GM23248 (cell line): ENCODE measurements at places on chromosomes 13 and 19. TPM values are rescaled to one million over a fixed set of nuclear protein-coding genes. Genes with fewer than 3 reads are reported as not detected.

- H3K4me1 ChIP-seq, result no peaks in the 10 kb centered on the region
- no peaks in the 10 kb centered on the region for H3K36me3 ChIP-seq
- no peak overlapping the region for H3K27ac ChIP-seq
Measured at GRCh38 chr19:34165295-34165738, 7.0 kb upstream of the LSM14A start.

MYBPC2 gene
- not detected in 2 replicates for polyA plus RNA-seq

DNA sequence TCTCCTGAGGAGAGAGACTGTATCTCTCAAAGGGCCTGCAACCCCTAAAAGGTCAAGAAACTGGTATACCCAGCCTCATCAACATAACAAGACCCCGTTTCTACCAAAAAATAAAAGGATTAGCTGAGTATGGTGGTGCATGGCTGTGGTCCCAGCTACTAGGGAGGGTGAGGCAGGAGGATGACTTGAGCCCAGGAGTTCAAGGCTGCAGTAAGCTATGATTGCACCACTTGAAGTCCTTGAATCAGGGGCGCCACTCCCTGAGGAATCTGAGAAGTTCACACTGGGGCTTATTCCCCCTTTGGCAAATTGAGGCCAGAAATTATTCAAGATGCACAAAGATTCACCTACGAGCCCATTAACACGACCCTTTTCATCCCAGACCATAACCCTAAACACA lies 83.0 kb downstream of the TSHZ3 start:
- H3K4me3 ChIP-seq, result no peak overlapping the region
- H3K27ac ChIP-seq, result no peak overlapping the region
- peaks cover 25% of the 10 kb centered on the region for H3K4me1 ChIP-seq
- H3K27me3 ChIP-seq, result no peaks in the 10 kb centered on the region

URAD gene
- not detected in 2 replicates for polyA plus RNA-seq

DNA sequence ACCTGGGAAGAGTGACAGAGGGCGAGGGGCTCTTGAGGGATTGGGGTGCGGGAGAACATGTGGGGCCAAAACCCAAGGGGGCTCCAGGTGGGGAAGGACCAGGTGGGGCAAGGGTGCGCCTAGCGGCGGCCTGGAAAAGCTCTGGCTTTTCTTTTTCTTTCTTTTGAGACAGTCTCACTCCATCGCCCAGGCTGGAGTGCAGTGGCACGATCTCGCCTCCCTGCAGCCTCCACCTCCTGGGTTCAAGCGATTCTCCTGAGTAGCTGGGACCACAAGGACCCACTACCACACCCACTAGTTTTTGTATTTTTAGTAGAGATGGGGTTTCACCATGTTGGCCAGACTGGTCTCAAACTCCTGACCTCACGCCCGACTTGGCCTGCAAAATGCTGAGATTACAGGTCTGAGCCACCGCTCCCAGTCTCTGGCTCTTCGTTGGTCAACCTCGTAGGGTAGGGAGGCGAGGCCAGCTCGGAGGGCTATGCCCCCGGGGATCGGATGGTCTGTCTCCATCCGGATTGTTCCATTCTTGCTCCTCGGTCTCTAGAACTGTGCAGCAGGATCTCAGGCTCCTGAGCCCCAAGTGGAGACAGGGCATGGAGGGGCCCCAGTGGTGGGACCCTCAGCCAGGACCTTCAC lies 3.7 kb downstream of the GADD45B start:
- H3K4me1 ChIP-seq, result no peaks in the 10 kb centered on the region
- peaks cover 11% of the 10 kb centered on the region for H3K36me3 ChIP-seq
- peak; percentile 53 for DNase-seq
- H3K4me3 ChIP-seq, result no peak overlapping the region
- no peaks in the 10 kb centered on the region for H3K27me3 ChIP-seq
- peak overlapping the region; percentile 93 for H3K27ac ChIP-seq
